ENCODE measurements at places on chromosomes 16 and 17.

DNA sequence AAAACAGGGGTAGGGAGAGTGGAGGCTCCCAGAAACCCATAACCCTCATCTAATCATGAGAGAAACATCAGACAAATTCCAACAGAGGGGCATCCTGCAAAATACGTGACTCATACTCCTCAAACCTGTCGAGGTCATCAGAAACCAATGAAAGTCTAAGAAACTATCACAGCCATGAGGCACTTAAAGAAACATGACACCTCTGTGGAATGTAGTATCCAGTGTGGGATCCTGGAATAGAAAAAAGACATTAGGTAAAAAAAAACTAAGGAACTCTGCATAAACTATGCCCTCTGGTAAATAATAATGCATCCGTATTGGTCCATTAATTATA is 16.4 kb downstream of the CDH5 start:
- peak; percentile 96 for DNase-seq

DNA sequence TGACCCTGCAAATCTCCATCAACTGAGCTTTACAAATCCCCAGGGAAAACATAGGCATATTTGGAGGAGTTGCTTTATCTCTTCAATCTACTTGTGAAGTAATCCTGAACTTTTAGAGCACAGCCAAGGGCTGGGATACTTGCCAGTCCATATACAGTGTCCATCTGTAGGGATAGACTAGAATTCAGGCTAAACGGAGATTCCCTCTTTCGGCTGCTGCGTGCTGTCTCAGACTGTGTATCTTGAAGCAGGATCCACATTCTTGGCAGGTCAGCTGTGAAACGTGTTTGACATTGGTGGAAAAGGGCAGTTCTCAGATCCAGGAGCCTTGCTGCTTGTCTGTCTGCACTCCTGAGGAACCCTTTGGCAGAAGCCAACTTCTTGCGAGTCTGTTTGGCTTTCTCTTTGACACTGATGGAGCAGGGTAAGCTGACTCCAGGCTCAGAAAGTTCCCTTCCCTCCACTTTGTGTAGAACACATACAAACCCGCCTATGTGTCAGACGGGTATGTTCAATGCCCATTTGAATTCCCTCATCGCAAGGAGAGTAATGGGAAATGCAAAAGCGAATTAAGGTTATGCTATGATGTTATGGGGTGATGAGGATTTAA is 221.8 kb downstream of the MAP2K4 start:
- no peak for DNase-seq

GRCh38 chr17:57663326-57664070 is 81.6 kb downstream of the CCDC182 start:
- no peak for DNase-seq

DNA sequence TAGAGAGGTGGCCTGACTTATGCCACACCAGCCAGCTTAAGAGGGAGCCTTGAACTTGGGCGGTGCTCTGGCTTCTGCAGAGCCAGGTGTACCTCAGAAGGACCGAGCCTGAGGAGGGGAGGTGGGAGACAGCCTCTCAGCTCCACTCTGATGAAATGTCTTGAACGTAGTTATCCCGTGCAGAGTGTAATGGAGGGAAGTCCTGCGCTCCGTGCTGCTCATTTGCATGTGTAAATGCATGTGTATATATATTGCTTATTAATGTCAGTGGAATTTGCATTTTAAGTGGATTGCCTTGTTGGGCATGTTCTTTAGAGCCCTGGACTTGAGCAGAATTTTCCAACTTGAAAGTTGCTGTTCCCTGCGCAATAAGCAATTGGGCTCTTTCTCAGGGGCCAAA is 264.9 kb upstream of the SDK2 start:
- DNase-seq, result no peak
